ENCODE measurements at places on chromosomes 2 and 18. TPM values are rescaled to one million over a fixed set of nuclear protein-coding genes. Genes with fewer than 3 reads are reported as not detected.

ALPP gene
- 0.34 TPM for total RNA-seq

AQP12A gene
- not detected for total RNA-seq

SPDYA gene
- total RNA-seq: 0.81 TPM

- no peak for DNase-seq
Measured at GRCh38 chr2:230772156-230772555, 59.5 kb downstream of the CAB39 start.

- peak; percentile 43 for DNase-seq
Measured at GRCh38 chr18:903701-904100, 970 bp upstream of the ADCYAP1 start.
